ENCODE measurements at places on chromosomes 1 and 21.

- no peak for DNase-seq
Observed at GRCh38 chr1:182056601-182057366, 4.7 kb downstream of the ZNF648 start.

GRCh38 chr1:29502225-29502910 lies 266.0 kb downstream of the PTPRU start:
- DNase-seq = no peak

DNA sequence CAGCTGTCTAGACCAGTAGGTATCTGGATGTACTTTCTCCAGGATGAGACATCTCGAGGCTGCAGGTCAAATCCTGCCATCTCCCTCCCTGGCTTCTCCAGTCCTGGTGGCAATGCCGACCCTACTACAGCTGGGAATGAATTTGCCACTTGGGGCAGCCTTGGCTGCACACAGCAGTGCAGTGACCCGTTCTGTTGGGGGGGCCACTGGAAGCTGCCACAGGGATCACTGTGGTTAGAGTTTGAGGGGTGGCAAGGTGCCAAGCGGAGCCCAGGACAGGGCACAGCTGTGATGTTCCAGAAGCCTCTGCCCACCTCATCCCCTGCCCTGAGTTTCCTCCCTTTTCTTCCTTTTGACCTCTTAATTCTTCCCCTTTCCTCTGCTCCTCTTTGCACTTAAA lies 17.1 kb downstream of the COL6A2 start:
- no peak for DNase-seq

DNA sequence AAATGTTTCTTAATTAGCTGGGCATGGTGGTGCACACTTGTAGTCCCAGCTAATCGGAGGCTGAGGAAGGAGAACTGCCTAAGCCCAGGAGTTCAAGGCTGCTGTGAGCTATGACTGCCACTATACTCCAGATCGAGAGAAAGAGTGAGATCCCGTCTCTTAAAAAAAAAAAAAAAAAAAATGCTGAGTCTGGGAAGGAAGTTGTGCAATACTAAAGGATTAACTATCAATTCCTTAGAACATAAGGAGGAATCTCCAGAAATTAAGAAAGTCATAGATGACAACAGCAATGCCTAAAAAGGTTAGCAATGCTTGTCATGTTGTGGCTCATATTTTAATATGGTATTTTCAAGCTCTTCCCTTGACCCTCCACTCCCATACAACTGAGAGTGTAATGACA lies 5.3 kb downstream of the LUZP1 start:
- no peak for DNase-seq

DNA sequence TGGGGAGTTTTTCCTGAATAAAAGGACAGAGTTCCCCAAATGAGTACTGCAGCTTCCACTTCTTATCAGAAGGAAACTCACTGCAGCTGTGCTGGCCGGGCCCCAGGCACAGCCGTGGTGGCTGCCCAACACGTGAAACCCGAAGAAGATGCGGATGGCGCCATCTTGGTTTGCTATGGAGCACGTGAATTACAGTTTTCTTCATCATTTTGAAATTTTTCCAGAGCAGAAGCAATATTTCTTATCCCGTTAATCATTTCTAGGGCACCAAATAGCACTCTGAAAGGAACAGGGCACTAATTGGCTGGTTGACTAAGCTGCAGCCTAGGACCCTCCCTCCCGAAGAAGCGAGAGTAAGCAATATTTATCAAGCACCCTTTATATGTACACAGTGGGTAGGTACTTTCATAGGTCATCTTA lies 63.2 kb upstream of the EPS8L3 start:
- no peak for DNase-seq

DNA sequence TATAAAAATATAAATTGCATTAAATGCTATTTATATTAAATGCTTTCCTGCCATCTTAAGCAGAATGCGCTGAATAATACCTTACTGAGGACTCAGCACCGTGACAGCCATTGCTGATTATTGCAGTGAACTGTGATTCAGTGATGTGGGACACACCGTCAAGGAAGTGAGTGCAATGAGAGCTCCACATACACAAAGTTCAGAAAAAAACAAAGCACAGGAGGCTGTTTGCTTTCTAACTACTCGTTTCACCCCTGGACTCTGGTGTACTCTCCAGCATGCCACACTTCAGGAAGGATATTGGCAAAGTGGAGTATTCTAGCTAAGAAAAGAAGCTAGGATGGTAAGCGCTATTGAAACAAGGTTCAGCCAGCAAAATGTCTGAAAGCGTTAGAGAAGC lies 57.4 kb upstream of the CXADR start:
- no peak for DNase-seq

DNA sequence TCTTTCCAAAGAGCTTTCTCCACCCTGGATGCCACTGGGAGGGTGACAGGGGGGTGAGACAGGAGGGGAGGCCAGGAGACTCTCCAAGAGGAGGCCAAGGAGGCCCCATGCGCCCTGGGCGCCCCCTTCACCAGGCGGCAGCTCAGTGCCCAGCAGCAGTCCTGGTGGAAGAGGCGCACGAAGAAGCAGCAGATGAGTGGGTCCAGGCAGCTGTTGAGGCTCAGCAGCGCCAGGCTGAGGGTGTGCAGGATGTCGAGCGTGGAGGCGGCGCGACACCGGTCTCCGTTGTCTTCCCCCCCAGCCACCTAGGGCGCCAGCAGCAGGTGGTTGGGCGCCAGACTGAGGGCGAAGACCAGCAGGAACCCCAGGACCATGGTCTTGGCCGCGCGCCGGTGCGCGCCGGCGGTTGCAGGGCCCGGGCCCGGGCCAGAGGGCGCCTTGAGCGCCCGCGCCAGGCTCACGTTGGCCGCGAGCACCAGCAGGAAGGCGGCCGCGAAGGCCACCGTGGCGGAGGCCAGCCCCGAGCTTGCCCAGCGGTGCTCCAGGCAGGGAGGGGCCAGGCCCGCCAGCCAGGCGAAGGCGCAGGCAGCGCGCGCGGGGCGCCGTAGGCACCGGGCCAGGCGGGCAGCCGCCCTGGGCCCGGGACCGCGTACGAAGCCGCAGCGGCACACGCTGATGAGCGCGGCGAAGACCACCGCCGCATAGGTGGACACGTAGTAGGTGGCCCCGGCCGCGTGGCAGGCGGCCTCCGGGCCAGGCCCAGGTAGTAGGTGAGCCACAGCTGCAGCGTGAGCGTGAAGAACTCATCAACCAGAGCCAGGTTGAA lies 8.6 kb downstream of the TMEM35B start:
- no peak for DNase-seq

- DNase-seq = no peak
Observed at GRCh38 chr1:32897082-32898049, 3.8 kb downstream of the TMEM54 start.

DNA sequence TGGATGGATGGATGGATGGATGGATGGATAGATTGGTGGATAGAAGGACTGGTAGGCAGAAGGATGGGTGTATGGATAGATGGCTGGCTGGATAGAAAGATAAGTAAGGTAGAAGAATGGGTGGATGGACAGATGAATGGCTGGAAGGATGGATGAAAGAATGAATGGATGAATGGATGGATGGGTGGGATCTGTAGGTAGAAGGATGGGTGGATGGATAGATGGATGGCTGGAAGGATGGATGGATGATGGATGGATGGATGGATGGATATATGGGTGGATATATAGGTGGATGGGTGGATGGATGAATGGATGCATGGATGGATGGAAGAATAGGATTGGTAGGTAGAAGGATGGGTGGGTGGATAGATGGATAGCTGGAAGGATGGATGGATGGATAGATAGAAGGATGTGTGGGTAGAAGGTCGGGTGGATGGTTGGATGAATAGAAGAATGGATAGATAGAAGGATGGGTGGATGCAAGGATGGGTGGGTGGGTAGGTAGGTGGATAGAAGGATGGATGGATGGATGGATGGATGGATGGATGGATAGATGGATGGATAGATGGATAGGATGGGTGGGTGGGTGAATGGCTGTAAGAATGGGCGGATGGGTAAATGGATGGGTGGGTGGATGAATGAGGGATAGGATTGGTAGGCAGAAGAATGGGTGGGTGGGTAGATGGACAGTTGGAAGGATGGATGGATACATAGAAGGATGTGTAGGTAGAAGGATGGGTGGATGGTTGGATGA lies 7.5 kb downstream of the MASP2 start:
- DNase-seq = no peak
